ENCODE measurements at places on chromosomes 2 and 18. TPM values are rescaled to one million over a fixed set of nuclear protein-coding genes. Genes with fewer than 3 reads are reported as not detected.

PMAIP1 gene
- 29.8 TPM for total RNA-seq

DNA sequence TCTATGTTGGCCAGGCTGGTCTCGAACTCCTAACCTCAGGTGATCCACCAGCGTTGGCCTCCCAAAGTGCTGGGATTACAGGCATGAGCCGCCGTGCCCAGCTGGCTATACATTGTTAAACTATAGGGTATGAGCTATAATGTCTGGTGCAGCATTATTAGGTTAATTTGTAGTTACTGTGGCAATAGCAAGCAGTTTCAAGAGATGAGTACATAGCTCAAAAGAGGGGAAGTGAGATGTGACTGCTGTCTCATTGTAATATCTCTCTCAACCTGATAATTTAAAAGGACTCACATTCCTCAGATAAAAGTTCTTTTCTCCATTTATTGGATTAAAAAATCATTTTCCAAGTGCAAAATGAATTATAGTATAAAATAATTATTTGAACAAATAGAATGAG, 116.4 kb downstream of the INO80D start:
- no peak overlapping the region for H3K4me3 ChIP-seq
- H3K27ac ChIP-seq: no peak overlapping the region
- H3K4me1 ChIP-seq: no peaks in the 10 kb centered on the region
- H3K36me3 ChIP-seq: no peaks in the 10 kb centered on the region
- H3K27me3 ChIP-seq: no peaks in the 10 kb centered on the region

GRCh38 chr2:113965644-113966043, 75.8 kb downstream of the ACTR3 start:
- peak; percentile 39 for DNase-seq
- H3K4me1 ChIP-seq: peaks cover 9% of the 10 kb centered on the region
- H3K4me3 ChIP-seq: no peak overlapping the region
- H3K27me3 ChIP-seq: no peaks in the 10 kb centered on the region
- H3K27ac ChIP-seq: no peak overlapping the region
- H3K36me3 ChIP-seq: no peaks in the 10 kb centered on the region

RBBP8 gene
- total RNA-seq: 21.0 TPM

SERPINB7 gene
- total RNA-seq: 3.0 TPM

DNA sequence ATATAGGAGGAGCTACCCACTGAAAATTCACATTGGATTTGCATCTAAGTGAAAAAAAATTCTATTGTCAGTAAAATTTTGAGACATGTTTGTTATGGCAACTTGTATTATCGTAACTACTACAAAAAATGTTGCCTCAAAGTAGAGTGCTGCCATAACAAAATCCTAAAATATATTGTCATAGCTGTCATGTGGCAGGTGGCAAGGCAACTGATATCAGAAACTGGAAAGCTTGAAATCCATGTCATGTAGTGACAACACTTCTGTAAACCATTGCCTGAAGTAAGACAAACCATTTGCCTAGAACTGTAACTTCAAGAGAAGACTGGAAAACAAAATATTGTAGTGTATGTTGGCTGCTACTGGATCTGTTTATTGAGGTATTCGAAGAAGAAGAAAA, 697.5 kb upstream of the CELF4 start:
- no peak overlapping the region for H3K27ac ChIP-seq
- no peaks in the 10 kb centered on the region for H3K27me3 ChIP-seq
- no peaks in the 10 kb centered on the region for H3K4me1 ChIP-seq

DNA sequence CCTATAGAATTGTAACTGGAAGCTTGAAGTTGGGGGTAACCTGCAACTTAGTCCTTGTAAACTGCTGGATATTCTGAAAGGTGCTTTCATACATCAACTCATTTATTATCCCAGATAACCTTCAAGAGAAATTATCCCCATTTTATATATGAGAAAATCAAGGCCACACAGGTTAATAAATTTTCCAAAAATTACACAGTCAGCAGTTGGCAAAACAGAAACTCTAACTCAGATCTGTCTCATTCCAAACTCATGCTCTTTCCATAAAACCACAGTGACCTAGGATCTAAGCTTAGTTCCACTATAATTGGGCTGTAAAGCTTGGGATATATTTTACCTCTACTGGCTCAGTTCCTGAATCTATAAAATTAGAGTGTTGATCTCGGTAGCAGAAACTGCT, 167.6 kb upstream of the DDX18 start:
- no peak for DNase-seq
- H3K27me3 ChIP-seq: no peaks in the 10 kb centered on the region
- no peak overlapping the region for H3K4me3 ChIP-seq
- no peaks in the 10 kb centered on the region for H3K36me3 ChIP-seq
- H3K27ac ChIP-seq: no peak overlapping the region
- no peaks in the 10 kb centered on the region for H3K4me1 ChIP-seq

- peak; percentile 64 for DNase-seq
- no peaks in the 10 kb centered on the region for H3K36me3 ChIP-seq
- H3K4me1 ChIP-seq: no peaks in the 10 kb centered on the region
- H3K27me3 ChIP-seq: no peaks in the 10 kb centered on the region
- no peak overlapping the region for H3K27ac ChIP-seq
- H3K4me3 ChIP-seq: no peak overlapping the region
Measured at GRCh38 chr2:166803373-166804000, 84.8 kb upstream of the XIRP2 start.

DNA sequence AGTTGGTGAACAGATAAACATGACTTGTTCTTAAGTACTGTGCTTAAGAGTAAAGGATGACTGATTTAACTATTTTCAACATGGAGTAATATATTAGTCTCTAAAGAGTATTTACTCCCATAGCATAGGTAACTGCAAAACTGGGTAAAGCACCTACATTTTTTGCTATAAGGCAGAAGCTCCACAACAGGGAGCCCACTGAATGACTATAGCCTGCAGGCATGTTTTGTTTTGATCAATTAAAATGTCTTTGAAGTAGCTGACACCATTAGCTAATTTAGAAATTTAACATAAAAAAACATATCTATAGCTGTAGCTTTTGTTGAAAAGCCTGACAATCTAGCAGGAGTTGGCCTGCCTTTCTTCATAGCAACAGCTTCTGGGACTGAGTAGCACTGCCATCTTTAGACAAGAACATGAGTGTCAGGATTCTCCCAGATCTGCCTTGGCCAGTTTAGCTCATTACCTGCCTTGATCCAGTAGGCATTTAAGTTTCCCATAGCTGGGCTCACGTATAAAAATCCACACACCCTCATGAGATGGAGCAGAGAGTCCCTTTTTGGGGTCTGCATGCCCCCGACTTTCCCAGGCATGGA, 1935.1 kb upstream of the PIK3C3 start:
- no peak for DNase-seq
- H3K27me3 ChIP-seq: no peaks in the 10 kb centered on the region
- no peak overlapping the region for H3K27ac ChIP-seq
- no peak overlapping the region for H3K4me3 ChIP-seq

DNA sequence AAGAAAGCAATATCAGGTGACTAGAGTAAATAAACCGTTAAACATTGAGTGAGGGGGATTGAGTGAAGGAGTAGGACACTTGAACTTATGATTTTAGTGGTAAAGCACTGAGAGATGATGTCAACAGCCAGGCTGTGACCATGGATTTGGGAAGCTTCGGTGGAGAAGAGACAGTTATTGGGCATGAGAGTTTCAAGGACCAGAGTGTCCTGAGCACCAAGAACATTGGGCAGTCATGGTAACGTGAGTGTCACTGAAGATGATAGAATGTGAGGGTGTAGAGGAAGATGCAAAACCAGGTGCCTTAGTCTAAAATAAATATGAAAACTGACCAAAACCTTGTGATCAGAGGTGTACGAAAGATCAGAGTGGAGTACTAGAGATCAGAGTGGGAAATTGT, 248.1 kb downstream of the ASXL3 start:
- no peak overlapping the region for H3K27ac ChIP-seq
- H3K36me3 ChIP-seq: no peaks in the 10 kb centered on the region
- no peaks in the 10 kb centered on the region for H3K27me3 ChIP-seq
- H3K4me3 ChIP-seq: no peak overlapping the region
- no peak for DNase-seq

CACNB4 gene
- 2.1 TPM for total RNA-seq

CKAP2L gene
- total RNA-seq: 0.26 TPM

DNA sequence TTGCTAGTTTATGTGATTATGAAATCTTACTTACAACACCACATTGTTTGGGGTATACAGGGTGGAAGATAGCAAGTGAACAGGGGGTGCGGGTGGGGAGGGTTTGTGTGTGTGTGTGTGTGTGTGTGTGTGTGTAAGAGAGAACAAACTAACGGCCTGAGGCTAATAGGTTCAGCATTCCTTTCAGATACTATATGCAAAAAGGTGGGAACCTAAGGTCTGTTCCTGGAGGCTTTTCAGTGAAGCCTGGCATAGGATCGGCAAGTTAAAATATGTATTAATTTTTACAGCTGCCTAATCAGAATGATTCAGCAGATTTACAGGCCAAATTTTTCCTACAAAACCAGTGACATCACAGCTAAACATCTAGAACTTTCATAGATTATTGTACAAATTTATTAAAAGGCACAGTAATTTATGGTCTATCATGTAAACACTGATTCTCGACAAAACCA, 7.6 kb upstream of the SPDYA start:
- peak overlapping the region; percentile 53 for H3K27ac ChIP-seq
- H3K36me3 ChIP-seq: peaks cover 1% of the 10 kb centered on the region
- H3K4me3 ChIP-seq: no peak overlapping the region

DNA sequence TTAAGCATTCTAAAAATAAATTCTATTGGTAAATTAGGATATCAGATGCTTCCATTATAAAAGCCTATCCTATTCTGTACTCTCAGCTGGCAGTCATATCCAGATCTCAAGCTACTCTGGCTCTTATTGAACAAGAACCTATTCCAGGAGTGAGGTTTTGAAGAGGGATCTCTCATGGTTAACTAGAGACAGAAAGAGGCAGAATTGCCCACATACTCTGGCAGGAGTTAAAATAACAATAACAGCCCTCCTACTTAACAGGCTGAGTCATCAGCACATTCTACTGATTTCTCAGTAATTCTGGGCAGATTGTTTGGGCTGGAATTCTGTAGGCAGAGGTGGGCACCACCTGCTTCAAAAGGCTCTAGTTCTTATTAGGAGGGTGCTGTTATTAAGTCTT, 142.0 kb upstream of the UNC80 start:
- no peaks in the 10 kb centered on the region for H3K36me3 ChIP-seq
- no peak overlapping the region for H3K27ac ChIP-seq
- DNase-seq: peak; percentile 51
- H3K27me3 ChIP-seq: no peaks in the 10 kb centered on the region
- no peak overlapping the region for H3K4me3 ChIP-seq

GRCh38 chr2:39304729-39305128, 61.0 kb upstream of the CDKL4 start:
- no peak for DNase-seq
- no peaks in the 10 kb centered on the region for H3K27me3 ChIP-seq
- no peak overlapping the region for H3K27ac ChIP-seq
- no peaks in the 10 kb centered on the region for H3K4me1 ChIP-seq
- no peaks in the 10 kb centered on the region for H3K36me3 ChIP-seq

GRCh38 chr2:142782942-142783443, 94.5 kb upstream of the KYNU start:
- H3K4me1 ChIP-seq: no peaks in the 10 kb centered on the region
- H3K27me3 ChIP-seq: no peaks in the 10 kb centered on the region
- no peaks in the 10 kb centered on the region for H3K36me3 ChIP-seq
- no peak overlapping the region for H3K4me3 ChIP-seq
- DNase-seq: no peak

Measured in fibroblast of lung (primary cell).